Stimulated activated CD8-positive, alpha-beta memory T cell treated with anti-CD3 and anti-CD28 coated beads, Interleukin-4, amount 100 ng/mL, for 4 hours (primary cell): ENCODE measurements at places on chromosomes 1 and 21.

DNA sequence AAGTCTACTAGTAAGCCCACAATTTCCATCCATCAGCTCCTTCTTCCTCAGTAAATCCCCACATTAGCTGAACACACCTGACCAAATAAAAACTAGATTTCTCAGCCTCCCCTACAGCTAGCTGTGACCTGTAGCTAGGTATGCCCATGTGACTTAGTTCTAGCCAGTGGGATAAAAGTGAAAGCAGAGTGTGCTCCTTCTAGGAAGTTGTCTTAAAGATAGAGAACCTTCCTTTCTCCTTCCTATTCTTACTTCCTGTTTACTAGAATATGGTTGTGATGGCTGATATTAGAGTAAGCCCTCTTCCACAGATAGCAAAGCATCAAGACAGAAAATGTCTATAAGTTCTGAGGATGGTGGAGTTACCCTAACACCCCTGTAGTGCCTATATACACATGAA, 67.0 kb downstream of the PIK3R3 start:
- no peak for DNase-seq

- no peak for DNase-seq
These were observed 13.5 kb upstream of the RCSD1 start for GRCh38 chr1:167616521-167616920.

DNA sequence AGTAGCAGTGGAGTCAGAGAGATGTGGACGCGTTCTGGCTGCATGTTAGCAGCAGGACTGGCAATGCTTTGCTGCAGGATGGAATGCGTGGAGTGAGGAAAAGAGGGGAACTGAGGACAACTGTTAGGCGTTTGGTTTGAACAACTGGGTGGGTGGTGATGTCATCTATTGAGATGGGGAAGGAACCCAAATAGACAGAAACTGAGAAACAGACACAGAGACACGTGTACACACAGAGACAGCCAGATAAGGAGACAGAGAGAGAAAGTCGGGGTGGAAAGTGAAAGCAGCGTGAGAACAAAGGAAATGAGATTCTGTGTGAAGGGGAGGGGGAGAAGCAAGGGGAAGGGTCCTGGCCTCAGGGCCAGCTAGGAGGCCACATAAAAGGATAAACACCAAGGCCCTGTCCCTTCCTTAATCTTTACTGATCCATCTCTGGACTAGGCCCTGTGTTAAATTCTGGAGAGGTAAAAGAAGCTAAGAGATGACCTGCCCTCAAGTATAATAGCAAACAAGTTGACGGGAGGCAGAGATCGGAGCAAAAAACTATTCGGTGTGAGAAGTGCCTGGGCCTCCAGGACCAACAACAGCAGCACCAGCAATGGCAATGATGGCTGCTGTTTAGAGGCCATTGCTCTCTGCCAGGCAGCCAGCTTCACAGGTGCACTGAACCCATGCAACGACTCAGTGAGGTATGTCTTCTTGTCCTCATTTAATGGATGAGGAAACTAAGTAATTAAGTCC, 31.6 kb downstream of the VWA5B1 start:
- DNase-seq, result no peak

GRCh38 chr1:23807453-23807852, 6.9 kb upstream of the GALE start:
- DNase-seq, result no peak

GRCh38 chr1:168135921-168136708, 615 bp downstream of the GPR161 start:
- no peak for DNase-seq

GRCh38 chr1:206551296-206551985, 44.1 kb downstream of the RASSF5 start:
- no peak for DNase-seq

DNA sequence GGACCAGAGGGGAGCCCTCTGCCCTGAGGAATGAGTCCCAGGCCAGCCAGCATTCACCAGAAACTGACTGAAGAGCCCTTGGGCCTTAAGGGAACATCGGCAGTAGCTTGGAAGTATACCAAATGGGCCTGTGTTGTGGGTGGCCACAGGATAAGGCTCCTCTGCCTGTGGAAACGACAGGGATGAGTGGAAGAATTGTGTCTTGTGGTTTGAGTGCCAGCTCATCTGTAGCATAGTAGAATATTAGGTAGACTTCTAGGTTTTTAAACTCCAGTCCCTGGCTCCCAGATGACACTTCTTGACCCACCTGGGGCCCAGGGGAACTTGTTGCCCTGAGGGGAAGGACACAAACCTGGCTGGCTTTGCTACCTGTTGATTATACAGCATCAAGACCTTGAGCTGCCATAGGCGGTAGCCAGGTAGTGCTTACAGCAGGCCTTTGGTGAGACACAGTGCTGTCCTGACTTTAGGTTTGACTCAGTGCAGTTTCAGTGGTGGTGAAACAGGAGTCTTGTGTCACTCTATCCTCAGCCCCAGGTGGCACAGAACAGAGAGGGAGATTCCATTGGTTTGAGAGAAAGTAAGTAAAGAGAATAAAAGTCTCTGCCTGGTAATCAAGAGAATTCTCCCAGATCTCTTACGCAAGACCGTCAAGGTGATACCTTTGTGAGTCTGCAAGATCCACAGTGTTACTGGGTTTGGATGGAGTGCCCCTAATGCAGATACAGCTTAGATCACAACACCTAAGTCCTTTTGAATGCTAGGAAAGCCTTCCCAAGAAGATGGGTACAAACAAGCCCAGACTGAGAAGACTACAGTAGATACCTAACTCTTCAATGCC, 50.2 kb downstream of the RABGAP1L start:
- no peak for DNase-seq

DNA sequence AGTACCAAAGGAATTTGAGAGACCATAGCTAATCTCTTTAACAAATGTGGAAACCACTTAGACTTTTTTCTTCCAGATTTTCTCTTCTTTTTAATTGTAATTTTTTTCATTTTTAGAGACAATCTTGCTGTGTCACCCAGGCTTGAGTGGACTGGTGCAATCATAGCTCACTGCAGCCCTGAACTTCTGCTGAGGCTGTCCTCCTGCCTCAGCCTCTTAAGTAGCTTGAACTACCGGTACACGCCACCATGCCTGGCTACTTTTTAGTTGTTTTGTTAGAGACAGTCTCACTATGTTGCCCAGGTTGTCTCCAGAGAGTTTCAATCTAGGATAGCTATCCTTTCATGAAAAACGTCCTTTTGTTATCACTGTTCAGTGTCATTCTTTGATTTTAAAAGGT, 15.0 kb downstream of the PRRC2C start:
- no peak for DNase-seq

- no peak for DNase-seq
These were observed 25.1 kb upstream of the PLEKHA6 start for GRCh38 chr1:204384636-204385352.

- DNase-seq, result no peak
These were observed 576.9 kb upstream of the PTBP2 start for GRCh38 chr1:96144636-96145035.

DNA sequence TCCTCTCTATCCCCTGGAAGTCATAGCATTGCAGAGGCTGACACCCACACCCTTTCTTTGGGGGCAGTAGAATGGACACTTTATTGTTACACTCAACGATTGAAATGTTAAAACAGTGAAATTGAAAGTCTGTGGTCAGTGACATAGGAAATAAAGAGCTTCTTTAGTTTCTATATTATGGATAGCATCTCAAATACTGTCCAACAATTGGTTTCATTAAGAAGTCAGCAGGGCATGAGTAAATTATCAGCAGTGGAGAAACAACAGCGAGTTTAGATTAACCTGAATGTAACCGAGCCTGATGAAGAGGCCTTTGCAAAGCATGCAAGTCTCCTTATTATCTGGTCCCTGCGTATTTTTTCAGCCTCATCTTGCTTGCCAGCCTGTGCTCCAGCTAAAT, 350.7 kb downstream of the NTNG1 start:
- no peak for DNase-seq

- DNase-seq, result no peak
These were observed 40.6 kb downstream of the LHX4 start for GRCh38 chr1:180270530-180271271.

GRCh38 chr1:3816331-3817137, 20.2 kb upstream of the LRRC47 start:
- DNase-seq, result no peak

DNA sequence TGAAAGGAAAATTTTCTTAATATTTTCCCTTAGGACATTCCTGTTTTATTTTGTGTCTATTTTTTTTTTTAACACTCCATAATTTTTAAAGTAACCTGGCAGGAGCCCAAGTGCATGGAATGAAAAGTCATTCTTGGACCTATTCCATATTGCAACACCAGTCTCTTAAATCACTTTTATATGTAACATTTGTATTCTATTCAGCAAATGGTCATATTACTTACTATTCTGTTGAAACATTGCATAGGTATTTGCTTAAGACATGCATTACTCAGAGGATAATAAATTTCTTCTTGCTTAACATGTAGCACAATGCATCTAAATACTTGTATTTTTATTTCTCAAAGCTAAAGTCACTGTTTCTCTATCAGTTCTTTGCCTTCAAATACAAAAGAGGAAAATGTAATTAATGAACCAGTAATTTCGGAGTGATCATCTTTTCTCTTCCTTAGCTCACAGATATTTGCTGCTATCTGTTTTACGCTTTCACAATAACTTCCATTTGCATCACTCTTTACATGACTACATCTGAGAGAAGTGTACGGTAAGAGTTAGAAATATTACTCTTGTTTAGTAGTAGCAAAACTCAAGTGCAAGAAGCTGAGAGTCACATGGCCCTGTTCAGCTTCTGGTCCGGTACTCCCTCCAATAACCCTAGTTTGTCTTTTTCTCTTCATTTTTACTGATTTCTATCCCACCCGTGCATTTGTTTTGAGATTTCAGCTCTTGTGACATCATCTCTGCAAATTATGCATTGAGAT, 394.8 kb downstream of the USP25 start:
- no peak for DNase-seq

DNA sequence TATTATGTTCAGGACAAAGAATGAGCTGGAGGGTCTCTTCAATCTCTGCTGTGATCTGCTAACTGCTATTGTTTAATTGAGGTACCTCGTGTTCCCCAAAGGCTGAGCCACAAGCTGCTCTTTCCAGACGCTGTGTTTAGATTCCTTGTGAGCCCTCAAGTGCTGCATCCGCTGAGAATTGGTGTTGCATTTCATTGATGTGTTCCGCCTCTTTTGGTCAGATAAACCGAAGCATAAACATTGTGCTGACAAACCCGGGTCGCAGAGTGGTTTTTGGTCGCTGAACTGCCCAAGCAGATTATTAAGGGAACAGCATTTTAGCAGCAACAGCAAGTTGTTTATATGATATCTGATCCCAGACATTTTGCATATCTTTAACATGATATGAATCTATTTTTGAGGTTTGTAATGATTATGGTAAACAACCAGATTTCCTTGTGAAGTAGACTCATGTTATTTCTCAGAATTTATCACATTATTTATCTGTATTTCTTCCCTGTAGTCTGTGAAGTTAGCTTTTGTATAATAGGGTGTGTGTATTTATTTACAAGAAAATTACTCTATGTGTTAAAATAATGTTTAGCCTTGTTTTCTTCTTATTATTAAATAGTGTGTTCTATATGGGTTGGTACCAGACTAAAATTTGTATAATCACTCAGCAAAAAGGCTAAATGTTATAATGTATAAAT, 217.2 kb upstream of the C1orf105 start:
- DNase-seq, result no peak

- no peak for DNase-seq
These were observed 80.3 kb downstream of the SSBP3 start for GRCh38 chr1:54325703-54326461.

DNA sequence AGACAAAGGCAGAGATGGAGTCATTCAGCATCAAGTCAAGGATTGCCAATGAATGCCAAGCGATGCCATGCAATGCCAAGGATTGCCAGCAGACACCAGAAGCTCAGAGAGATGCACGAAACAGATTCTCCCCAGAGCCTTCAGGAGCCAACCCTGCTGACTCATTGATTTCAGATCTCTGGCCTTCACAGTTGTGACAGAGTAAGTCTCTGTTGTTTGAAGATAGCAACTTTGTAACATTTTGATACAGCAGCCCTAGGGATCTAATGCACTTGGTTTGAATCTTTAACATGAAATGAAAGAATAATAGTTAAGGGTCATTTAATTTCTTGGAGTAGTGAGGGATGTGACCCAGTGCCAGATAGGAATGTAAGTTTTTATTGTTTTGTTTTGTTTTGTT, 287.4 kb upstream of the RUNX1 start:
- DNase-seq, result no peak

- no peak for DNase-seq
These were observed 11.5 kb downstream of the YBEY start for GRCh38 chr21:46297338-46298271.

DNA sequence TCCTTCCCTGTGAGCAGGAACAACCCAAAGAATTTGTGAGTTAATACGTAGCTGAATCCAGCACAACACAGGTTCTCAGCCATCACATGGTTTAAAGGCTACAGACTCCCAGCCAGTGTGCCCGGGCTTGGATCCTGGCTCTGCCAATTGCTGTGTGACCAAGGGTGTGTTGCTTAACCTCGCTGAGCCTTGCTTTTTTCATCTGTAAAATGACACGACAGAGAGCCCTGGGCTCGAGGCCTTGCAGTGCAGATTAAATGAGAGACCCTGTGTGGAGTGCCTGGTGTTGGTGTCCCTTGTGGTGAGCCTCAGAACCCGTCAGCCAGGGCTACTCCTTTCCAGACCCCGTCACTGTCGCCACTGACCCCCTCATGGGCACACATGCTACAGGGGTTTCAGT, 39.4 kb downstream of the CHAF1B start:
- no peak for DNase-seq

DNA sequence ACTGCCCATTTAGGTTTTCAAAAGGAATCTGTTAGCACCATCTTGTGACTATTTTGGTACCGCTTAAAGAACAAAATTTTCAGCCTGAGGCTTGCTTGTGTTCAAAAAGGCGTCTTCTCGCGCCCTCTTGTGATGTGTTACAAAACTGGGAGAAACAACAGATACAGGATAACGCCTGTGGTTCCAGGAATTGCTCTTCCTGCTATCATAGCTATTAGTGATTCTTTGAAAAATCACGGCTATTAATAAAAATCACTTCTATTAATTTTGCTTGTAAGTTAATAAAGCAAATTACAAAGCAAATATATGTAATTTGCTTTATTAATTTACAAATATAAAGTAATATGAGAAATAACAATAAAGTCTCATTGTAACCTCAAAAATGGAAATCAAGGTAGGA, 82.2 kb upstream of the ABCD3 start:
- DNase-seq, result no peak

DNA sequence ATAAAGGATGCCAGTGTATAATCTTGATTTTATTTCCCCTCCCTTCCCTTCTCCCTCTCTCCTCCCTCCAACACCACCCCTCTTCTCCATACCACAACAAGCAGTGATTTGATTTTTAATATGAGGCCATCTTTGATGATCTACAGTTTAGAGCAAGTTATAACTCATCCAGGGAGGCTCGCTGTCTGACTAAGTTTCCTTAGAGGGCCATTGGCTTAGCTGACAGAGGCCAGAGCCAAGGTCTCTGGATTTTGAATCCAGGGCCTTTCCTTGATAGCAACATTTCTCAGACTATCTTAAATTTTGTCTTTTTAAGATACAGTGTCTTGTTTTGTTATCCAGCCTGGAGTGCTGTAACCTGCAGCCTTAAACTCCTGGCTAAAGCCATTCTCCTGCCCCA, 431.0 kb upstream of the USP24 start:
- DNase-seq, result no peak
